ENCODE measurements at places on chromosomes 3 and 15.
A peak's percentile ranks its signal among the peaks of the same experiment; 100 is the strongest.

DNA sequence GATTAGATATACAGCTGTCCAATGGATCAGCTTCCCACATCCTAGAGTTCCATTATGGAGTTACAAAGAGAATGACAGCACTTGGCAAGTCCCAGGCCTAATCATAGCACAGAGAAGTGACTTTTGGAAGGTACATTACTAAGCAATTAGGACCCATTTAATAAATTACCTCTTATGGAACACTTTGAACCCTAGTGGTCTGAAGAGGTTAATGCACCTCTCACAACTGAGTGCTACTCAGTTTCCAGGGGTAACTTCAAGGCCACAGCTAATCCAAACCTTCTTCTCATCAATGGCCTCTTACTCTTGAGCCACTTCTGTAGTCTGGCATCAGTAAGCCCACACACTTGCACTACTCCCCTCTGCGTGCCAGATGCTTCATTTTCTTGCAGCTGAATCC is 34.9 kb upstream of the MEIS2 start:
- DNase-seq = no peak

DNA sequence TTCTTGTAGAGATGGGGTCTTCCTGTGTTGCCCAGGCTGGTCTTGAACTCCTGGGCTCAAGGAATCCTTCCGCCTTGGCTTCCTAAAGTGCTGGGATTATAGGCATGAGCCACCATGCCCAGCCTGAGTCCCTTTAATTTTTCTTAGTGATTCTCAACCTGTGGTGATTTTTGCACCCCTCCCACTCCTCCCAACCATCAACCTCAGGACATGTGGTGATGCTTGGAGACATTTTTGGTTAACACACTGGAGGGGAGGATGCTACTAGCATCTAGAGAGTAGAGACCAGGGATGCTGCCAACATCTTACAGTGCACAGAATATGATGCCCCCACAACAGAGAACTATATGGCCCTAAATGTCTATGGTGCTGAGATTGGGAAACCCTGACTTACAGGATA is 83.0 kb upstream of the LMOD3 start:
- DNase-seq = no peak

GRCh38 chr3:160140756-160141155 is 84.5 kb upstream of the C3orf80 start:
- no peak for DNase-seq

DNA sequence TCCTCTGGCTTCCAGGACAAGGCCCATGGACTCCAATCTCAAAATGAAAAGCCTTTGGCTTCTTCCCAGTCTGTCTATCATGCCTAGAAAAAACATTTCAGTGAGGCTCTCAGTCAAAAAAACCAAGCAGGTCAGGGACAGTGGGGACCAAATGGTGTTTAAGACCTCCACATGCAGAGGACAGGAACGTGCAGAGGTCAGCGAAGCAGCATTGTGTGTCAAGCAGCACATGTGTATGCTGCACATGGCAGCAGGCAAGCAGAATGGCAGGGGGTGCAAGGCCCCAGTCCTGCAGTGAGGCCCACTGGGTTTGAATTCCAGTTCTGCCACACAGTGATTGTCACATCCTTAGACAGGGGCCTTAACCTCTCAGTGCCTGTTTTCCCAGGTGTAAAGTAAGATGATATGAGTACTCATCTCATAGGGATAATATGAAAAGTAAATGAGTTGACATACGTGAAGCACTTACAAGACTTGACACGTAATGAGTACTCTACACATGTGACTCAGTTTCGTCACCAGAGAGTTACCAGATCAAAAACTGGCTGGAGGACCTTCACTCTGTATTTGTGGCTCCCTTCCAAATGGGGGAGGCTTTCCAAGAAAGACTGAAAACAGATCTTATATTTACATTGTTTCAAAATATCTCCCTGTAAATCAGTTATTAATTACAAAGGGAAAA is 11.2 kb downstream of the STIMATE start:
- no peak for DNase-seq

DNA sequence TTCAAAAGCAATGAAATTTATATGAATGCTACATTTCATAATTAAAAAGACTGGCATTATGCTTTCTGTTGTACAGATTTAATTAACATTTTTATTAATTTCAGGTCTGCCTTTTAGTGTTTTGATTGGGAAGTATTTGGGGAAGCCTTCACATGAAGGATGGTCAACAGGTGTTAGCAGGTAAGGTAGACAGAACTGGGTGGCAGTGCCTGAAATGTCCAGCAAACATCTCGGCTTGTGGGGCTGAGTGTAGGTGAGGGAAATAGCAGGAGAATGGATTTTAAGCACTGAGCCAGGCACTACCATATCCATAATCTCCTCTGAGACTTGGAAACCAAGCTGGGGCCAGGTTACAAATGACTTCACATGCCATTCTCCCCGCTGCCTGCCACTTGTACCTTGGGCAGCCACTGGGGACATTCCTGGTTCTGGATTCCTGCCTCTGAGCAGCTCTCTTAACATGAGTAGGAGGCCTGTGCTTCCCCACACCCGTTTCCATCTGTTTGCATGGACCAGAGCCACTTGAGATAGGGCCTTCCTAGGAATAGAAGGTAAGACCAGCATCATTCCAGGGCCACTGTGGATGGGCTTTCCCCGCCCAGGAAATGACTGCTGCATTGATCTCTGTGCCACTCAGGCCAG is 125.9 kb upstream of the HES1 start:
- no peak for DNase-seq

- DNase-seq = no peak
These were observed 4.1 kb upstream of the CLPX start for GRCh38 chr15:65189102-65189740.

GRCh38 chr3:136631424-136631823 is 120.8 kb downstream of the STAG1 start:
- DNase-seq = no peak

- peak; percentile 15 for DNase-seq
These were observed 131.2 kb downstream of the KLF13 start for GRCh38 chr15:31457631-31458526.

- DNase-seq = no peak
These were observed 228.2 kb upstream of the TRIM42 start for GRCh38 chr3:140449413-140450256.

DNA sequence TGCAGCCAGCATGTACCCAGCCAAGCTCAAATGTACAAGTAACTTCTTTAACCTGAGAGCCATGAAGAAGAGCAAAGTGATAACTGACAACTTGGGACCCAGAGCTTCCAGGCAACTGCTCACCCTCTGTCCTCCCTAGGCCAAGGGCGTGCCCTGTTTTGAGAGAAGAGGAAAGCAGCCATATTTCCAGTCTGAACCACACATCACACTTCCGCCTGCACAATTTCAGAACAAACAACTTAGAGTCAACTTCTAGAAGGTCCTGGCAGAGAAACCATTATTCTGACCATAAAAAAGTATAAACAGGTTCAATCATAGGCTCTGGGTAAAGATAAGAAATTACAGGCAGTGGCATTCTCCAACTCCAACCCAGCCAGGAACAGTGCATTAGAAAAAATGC is 50.1 kb downstream of the ITGB5 start:
- DNase-seq = no peak

GRCh38 chr3:123449997-123450604 is 1.2 kb upstream of the ADCY5 start:
- DNase-seq = no peak

GRCh38 chr3:62655056-62655690 is 220.0 kb downstream of the CADPS start:
- no peak for DNase-seq

GRCh38 chr3:192825657-192826200 is 91.9 kb downstream of the MB21D2 start:
- no peak for DNase-seq

GRCh38 chr15:39792025-39792843 is 9.6 kb upstream of the FSIP1 start:
- no peak for DNase-seq

- DNase-seq = no peak
These were observed 19.7 kb downstream of the SPSB4 start for GRCh38 chr3:141070727-141071357.

- DNase-seq = no peak
These were observed at the start of gene RLBP1 for GRCh38 chr15:89221543-89221942. Gene RLBP1 (minus strand): TSS chr15:89221579. CDS start chr15:89218975, 2,604 bp downstream.

- peak; percentile 3 for DNase-seq
These were observed 17.1 kb downstream of the KLF15 start for GRCh38 chr3:126340081-126340511.

DNA sequence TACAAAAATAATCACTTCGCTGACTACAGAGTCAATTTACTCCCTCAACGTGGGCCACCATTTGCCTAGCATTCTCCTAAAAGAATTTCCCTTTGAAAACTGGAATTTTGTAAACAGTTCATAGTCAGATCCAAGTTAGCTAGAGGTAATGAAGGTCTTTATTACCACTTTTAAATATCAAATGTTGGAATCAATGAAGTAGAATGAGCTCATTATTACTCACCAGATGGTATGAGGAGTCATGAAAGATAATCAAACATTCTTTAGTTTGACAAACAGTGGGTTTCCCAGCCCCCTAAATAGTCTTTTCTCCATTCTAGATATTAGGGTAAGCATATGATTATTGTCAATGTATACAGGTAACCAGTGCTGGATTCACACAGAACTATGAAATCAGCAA is 455.7 kb upstream of the THBS1 start:
- DNase-seq = no peak

GRCh38 chr3:18445401-18446148 is 20.4 kb upstream of the SATB1 start:
- no peak for DNase-seq

DNA sequence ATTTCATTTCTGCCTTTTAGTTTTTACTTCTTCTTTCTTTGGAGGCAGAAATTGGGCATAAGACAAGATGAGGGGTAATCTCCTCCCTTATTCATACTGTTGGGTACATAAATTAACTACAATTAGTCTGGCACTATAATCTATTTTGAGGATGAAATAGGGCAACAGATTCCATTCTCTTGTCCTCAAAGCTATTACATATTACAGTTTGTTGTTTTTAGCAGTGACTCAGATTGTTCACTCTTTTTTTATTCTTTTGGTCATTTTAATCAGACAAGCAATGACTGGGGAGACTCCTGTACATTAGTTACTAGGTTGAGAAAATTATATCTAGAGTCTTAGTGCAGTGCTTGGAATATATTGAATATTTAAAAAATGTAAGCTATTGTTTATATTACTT is 556.0 kb downstream of the OTOL1 start:
- no peak for DNase-seq

DNA sequence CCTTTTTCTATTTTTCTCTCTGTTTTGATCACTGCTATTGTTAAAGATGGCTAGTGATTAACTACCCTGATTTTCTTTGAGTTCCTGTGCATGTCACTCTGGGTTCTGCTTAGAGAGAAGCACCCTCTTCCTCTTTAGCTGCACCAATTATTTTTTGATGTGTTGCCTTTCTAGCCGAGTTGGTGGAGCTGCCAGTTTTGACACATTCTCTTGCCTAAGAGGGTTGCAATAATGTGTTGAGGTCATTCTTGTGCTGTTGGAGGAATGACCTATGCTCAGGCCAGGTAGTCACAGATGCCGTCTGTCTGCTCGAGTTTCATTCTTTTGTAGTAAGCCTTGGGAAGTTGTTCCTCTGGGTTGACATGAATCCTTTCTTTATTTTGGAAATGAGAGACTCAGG is 84.6 kb upstream of the DPH6 start:
- no peak for DNase-seq

- DNase-seq = no peak
These were observed 181.7 kb downstream of the RSL24D1 start for GRCh38 chr15:55015093-55015445.

DNA sequence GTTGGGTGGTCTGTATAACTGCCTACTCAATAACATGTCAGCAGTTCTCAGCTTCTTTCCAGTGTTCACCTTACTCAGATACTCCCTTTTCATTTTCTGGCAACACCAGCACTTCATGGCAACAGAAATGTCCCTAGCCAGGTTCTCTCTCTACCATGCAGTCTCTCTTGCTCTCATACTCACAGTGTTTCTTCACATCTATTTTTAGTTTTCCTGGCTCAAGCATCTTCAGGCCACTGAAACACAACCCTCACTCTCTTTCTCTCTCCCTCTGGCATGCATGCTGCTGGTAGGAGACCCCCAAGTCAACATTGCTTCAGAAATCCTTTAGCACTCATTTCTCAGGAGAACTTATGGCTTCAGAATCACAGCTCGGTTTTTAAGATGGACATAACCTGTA is at the start of gene CAPN3:
CAPN3 (plus strand) TSS at position 253 of the 400 bp plus-strand sequence. CDS start 305 bp downstream, outside the sequence.
- no peak for DNase-seq

GRCh38 chr3:42195879-42196330 is 70.1 kb downstream of the CCK start:
- DNase-seq = no peak

DNA sequence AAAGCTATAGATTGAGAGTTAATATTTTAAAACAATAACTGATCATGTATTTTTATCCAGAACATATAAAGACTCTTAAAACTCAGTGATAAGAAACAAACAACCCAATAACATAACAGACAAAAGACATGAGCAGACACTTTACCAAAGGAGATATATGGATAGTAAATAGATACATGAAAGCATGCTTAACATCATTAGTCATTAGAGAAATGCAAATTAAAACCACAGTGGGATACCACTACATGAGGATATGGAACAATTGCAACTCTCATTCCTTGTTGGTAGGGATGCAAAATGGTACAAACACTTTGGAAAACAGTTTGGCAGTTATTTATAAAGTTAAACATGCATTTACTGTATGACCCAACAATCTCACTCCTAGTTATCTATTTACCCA is 95.0 kb downstream of the IQCH start:
- no peak for DNase-seq

GRCh38 chr3:14577897-14578296 is 37.8 kb upstream of the GRIP2 start:
- DNase-seq = no peak

GRCh38 chr3:144923046-144923775 is 951.6 kb downstream of the DIPK2A start:
- DNase-seq = no peak

- DNase-seq = no peak
These were observed 83.1 kb downstream of the DNAJB8 start for GRCh38 chr3:128383316-128384235.

- no peak for DNase-seq
These were observed 144.4 kb downstream of the KCNAB1 start for GRCh38 chr3:156264771-156265170.

- DNase-seq = no peak
These were observed 3.1 kb downstream of the PCYT1A start for GRCh38 chr3:196284396-196284795.

- no peak for DNase-seq
These were observed 12.1 kb upstream of the CNBP start for GRCh38 chr3:129195731-129196256.

DNA sequence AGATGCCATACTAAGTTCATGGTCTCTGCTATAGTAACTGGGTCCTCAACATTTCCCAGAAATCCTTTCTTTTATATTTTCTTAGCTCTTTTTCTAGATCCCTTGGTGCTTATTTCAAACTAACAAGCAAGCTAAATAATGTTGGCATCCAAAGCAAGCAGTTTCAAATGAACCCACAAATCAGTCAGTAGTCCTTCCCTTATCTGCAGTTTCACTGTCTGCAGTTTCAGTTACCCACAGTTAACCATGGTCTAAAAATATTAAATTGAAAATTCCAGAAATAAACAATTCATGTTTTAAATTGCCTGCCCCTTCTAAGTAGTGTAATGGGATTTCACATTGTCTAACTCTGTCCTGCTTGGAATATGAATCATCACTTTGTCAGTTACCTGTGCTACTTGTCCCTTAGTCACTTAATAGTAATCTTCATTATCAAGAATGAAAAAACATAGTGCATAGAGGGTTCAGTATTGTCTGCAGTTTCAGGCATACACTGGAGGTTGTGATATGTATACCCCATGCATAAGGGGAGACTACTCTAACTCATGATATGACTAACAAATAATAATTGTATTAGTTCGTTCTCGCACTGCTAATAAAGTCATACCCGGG is 633.7 kb downstream of the MECOM start:
- DNase-seq = no peak
